Small intestine (tissue), 16 donors: ENCODE measurements at places on chromosomes 12 and 14. TPM values are rescaled to one million over a fixed set of nuclear protein-coding genes. Genes with fewer than 3 reads are reported as not detected.

SLC17A8 gene
- polyA plus RNA-seq = 0.22 TPM

KCNC2 gene
- not detected for polyA plus RNA-seq

TPH2 gene
- not detected for polyA plus RNA-seq

AMN gene
- polyA plus RNA-seq = 467 TPM

GRCh38 chr12:86264451-86265328 is 8.5 kb upstream of the MGAT4C start:
- DNase-seq = peak; percentile 55

DNA sequence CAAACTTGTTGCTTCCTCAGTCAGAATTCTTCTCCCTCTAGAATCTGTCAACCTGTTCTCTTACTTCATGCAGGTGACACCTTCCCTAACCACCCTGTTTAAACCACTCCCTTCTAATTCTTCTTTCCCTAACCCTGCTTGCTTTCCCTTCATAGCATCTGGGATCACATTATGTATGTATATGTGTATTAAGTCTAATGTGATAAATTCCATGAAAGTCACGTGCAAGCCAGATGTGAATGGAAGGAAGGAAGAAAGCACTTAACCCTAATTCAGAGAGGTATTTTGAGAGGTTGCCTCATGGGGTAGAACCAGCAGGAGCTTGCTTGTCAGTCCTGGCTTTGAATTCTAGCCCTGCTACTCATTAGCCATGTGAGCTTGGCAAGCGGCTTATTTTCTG is 340.0 kb downstream of the TRHDE start:
- DNase-seq = no peak

- no peak for DNase-seq
Observed at GRCh38 chr12:3600039-3600720, 109.2 kb downstream of the PRMT8 start.

GRCh38 chr14:60710494-60710893 is 13.7 kb downstream of the SIX4 start:
- no peak for DNase-seq

- DNase-seq = no peak
Observed at GRCh38 chr14:44766285-44766684, 195.5 kb downstream of the KLHL28 start.

GRCh38 chr12:121996050-121996944 is 25.4 kb upstream of the BCL7A start:
- DNase-seq = no peak

DNA sequence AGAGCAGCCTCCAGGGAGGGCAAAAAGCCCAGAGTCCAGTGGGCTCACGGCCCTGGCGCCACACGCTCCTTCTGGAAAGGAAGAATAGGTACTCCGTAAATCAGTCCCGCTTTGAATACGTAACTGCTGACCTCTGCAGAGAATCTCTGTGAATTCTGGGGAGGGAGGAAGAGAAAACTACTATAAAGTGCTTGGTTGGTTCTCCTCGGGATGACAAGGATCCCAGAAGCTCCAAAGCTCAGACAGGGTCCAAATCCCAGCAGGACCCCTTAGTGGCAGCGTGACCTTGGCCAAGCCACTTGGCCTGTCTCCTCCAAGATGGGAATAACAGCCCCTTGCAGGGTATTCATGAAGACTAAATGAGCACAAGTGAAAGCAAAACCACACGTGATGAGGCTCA is 31.7 kb downstream of the ANO2 start:
- no peak for DNase-seq
